ENCODE measurements at places on chromosomes 7 and 10.

DNA sequence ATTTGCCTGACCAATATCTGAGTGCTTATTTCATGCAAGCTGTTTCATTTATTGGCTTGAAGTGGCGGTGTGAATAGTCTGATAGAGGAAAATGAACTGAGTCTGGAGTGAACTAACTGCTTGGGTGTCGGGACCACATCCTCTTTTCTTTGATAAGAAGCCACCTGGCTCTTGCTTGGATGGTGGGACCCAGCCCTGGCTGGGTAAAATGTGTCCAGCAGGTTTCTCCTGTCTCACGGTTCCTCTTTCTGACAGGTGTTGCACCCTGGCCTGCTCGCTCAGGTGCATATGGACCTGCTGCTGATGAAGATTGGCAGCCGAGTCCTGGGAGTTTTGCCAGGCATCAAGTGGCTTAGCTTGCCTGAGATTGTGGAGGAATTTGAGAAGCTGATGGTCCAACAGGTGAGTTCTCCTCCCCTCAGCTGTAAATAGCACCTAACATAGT, 1.6 kb downstream of the ADCK2 start:
- no peak for DNase-seq

GRCh38 chr7:49229246-49229645, 304.9 kb downstream of the CDC14C start:
- no peak for DNase-seq

DNA sequence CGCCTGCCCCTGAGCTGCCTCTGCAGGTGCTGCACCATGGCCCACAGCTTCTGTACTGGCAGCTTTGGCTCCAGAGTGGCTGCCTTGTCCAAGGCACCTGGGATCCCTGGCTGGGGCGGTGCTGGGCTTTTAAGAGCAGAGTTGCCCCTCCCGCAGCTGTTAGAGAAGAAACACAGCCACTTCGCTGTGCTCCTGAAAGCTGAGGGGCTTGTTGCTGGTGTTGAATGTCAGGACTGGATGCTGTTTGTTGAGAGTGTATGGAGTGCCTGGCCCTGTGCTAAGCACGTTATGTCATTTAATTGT, 6.2 kb downstream of the FAM241B start:
- no peak for DNase-seq

DNA sequence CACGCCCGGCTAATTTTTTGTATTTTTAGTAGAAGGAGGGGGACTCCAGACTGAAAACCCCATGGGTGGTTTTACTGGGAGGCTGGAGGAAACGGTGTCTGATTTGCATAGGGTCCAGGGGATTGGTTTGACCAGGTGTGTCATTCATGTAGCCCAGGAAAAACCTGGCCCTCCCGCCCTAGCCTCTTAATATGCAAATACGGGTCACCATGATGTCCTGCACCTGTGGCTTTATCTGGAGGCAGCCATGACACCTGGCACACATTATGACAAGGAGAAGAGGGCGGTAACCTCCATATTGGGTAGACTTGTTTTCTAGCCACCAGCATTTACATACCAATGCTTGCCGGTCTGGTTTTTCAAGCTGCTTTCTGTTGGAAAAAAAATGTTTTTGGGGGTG, 68.0 kb downstream of the TRIL start:
- no peak for DNase-seq

DNA sequence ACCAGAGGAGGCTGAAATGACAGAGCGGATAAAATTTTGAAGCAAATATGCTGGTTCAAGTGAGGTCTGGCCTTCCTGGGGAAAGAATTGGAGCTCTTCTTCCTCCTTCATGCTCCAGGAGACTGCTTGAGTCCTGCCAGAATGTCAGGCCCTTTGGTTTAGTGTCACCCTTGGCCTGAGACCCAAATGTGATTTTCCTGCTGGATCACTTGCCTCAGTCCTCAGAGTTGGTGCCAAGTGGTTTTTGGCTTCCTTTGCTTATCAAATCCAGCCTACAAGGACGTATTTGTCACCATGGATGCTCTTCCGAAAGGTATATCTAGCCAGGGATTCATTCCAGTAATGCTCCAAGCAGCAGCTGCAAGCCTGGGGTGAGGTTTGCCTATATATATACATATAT, 118.4 kb downstream of the PLPP4 start:
- DNase-seq: no peak

DNA sequence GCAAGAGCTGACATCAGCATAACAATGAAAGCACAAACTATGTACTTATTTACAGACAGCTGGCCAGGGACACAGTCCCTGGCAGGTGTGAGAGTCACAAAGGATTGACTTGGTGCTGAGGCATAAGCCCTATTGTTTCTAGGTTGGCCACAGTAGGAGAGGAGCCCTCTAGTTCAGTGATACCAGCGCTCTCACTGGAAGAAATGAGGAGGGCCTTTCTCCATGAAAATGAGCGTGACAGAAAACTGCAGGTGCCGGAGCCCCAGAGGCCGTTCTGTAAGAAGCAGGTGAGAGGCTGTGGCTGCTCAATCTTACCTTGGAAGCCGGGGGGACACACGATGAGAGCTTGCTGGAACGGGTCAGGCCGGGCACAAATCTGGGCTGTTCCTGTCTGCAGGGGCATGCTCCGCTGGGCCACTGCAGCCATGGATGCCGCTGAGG, 90.5 kb downstream of the CLEC2L start:
- DNase-seq: no peak

GRCh38 chr7:54242776-54243175, 299.4 kb upstream of the VSTM2A start:
- DNase-seq: no peak

GRCh38 chr7:20439416-20440185, 108.9 kb downstream of the ITGB8 start:
- DNase-seq: no peak

DNA sequence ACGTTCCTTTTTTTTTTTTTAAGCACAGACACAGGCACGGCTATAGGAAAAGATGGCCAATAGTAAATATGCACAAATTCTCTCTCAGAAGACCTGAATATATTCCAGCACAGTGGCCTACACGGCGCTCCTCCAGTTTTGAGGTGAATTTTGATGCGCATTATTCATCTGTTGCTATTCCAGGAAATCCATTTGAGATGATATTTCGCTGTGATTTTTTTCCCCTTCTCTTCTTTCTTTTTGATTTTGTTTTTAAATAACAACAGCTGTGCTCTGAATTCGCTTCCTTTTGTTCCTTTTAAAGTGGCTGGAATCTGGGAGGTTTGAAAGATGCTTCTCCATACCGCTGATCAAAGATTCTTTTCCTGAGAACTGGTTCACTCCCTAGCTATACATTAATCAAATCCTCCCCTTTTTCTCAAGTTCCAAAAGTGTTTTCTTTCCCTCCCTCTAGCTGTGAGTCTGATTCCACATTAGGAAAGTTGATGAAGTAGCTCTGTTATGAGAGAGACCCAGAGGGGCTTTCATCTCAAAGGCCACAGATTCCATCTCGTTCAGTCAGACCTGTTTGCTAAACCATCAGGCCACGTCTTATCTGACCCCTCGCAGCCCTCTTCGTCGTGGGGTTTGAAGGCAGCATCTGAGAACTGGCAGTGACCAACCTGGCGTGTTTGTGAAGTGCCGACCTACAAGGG, 602.7 kb upstream of the NRP1 start:
- no peak for DNase-seq

DNA sequence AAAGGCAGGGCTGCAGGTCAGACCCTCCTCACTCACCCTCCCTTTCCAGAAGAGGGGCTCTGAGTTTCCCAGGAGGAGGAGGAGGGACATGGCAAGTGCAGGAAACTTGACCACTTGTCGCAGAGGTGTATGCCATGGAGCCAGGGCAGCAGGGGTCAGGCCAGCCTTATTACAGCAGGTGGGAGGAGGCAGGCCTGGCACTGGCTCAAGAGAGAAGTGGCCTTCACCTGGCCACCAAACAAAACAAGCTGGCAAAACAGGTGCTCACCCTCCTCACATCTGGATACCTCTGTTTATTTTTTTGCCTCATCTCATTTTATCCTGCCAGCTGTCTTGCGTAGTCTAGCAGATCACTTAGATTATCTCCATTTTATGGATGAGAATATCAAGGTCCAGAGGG, 12.5 kb downstream of the COL13A1 start:
- DNase-seq: no peak

DNA sequence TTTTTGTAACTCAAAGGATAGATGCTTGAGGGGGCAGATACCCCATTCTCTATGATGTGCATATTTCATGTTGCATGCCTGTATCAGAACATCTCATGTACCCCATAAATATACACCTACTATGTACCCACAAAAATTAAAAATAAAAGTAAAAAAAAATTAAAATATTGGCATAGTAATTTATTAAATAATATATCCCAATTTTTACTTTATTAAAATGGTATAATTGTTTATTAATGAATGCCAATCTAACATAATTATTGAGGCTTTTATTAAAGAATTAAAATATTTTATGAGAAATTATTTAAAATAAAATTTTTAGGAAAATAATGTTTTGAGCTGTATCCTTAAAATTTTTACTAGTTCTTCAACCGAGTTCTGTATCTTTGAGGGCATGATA, 18.9 kb upstream of the HBP1 start:
- DNase-seq: no peak

GRCh38 chr7:26853788-26854393, 10.5 kb downstream of the SKAP2 start:
- DNase-seq: peak; percentile 48

DNA sequence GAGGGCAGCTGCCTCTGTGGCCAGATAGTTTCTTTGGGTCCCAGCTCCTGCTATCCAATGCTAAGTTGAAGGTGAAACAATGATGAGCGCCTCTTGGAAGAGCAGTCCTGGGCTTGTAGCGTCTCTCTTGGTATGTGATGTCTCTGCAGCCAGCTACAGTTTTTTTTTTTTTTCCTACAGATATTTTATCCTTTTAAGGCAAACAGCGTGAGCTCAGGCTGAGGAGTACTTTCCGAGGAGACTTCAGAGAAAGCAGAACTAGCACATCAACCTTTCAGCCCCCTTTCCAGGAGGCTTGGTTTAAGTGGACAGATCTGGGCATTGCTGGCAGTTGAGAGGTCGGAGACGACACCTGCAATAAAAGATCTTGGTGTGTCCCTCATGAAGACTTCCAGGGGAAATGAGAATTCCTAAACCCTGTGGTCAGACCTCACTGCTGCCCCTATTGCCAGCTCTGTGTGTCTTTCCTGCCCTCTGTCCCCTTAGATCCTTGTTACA, 9.1 kb downstream of the PRKG1 start:
- no peak for DNase-seq

- no peak for DNase-seq
Measured at GRCh38 chr10:46223064-46223480, 63.7 kb upstream of the ANTXRL start.

GRCh38 chr10:131282961-131283360, 28.6 kb downstream of the TCERG1L start:
- no peak for DNase-seq
